ENCODE measurements at places on chromosomes 2 and 18. TPM values are rescaled to one million over a fixed set of nuclear protein-coding genes. Genes with fewer than 3 reads are reported as not detected.
A peak's percentile ranks its signal among the peaks of the same experiment; 100 is the strongest.

CASP10 gene
- 4.1 TPM for total RNA-seq

GRCh38 chr2:3689998-3690748 lies 13.2 kb upstream of the DCDC2C start:
- no peak for DNase-seq

GRCh38 chr2:128457716-128458115 lies 139.0 kb upstream of the HS6ST1 start:
- DNase-seq: peak; percentile 24

GRCh38 chr2:11346023-11346482 lies 1.6 kb upstream of the ROCK2 start:
- DNase-seq: no peak

GRCh38 chr2:233133239-233133638 lies 73.1 kb downstream of the INPP5D start:
- DNase-seq: no peak

DNA sequence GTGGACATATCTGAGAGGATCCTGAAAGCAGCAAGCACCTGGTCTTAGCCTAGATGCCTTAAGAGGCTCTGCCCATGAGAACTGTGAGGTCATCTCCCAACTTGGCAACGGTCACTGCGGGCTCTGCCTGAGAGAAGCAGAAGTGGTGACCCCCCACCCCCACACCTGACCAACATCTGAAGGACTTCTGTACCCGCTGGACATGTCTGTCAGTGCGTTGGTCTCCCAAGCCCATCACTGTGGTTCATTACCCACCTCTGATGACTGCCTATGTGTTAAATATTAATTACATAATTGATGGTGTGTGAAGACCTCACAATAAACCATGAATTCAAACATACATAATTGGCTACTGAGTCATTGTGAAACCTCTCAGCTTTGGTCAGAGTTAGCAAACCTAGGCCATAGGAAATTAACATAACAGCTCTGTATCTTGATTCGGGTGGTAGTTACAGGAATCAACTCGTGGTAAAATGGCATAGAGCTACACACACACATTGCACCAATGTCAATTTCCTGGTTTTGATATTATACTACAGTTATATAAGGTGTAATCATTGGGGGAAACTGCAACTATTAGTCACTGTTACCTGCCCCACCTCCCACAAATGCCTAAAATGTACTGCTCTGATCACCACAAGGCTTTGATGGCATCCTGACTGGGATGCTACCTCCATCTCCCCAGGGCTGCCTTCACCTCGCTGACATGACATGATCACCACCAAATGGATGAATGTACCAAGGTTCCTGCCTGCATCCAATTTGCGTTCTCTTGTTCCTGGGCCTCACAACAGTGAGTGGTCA lies 4.3 kb upstream of the GALNT1 start:
- no peak for DNase-seq

DNA sequence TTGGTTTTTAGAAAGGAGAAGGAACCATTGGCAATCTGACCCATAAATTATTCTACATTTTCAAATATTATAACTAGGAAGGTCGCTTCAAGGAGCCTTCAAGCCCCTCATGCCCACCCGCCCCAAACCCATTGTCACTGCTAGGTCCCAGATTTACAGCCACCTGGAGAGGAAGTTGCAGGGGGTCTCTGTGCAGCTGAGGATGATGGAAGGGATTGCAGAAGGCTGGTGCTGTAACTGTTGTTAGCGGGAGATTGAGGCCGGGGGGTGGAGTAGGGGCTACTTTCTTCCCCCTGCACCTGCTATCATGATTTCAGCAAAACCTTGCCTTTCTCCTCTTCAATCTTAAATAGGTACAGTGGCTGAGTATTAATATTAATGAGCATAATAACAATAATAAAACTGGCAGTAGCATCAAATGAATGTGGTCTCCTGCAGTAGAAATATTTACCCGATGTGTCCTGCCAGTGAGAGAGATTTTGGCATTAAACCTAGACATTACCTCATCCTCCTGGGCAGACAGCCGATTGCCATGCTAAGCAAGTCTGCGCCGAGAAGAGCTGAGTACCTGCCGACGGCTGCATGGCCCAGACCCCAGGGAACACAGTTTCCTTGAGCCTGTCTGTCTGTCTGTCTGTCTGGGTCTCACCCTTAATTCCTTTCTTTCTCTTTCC lies 225.4 kb downstream of the FAM210A start:
- DNase-seq: peak; percentile 65

GRCh38 chr2:234674781-234675201 lies 177.9 kb upstream of the ARL4C start:
- peak; percentile 15 for DNase-seq

DNA sequence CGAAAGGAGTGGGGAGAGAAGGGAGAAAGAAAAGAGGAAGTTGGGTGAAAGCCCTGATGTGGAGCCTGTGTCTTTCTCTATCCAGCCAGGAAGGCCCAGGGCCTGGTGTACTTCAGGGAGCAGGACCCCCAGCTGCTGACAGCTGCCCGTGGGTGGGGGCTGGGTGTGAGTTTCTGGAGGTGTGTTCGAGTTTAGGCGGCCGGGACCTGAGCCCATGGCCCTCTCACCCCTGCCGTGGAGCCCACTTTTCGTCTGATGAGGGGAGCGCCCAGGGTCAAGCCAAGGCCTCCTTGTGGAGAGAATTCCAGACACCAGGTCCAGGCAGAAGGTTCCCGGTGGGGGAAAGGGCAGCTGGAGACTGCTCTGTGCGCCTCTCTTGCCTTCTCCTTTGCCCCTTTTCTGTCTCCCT lies 2.2 kb downstream of the SIX3 start:
- no peak for DNase-seq

DNA sequence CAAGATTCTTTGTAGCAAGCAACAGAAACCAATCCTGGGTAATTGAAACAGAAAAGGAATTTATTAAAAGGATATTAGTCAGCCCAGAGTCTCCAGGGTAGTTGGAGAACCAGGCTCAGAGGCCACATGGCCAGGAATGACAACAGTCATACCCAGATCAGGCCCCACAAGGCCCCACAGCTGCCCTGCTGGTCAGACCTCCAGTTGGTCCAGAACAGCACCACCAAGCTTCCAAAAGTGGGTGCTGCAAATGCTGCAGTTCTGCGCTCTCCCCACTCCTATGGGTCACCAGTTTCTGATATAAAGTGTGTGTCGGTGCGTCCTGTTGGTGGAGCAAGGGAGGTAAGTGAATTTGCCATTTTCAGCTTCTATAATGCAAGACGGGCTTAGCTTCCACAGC lies 29.9 kb downstream of the KLHL29 start:
- peak; percentile 79 for DNase-seq

DNA sequence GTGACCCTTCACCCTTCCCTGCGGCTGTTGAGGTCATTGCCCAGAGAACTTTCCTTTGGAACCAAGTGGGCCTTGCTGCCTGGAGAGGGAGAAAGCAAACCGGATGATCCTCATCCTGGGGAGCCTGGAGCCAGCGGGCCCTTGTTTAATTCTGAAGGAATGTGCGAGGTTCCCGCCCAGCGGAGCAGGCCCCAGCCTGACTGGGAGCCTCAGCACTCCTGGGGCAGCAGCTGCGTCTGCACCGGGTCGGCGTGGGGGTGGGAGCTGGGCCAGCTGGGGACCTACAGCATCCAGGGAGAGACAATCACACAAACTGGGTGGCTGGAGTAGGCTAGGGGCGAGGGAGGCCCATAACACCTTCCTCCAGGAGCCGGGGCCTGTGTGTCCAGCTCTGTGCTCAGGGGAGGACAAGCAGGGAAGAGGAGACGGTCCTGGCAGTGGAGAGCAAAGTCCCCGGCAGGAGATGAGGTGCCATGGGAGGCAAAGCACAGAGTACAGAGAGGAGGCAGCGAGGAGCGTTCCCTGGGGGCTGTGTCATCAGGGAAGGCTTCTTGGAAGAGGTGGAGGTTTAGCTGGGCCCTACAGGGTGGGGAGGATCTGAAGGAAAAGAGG lies 61.9 kb upstream of the HAAO start:
- no peak for DNase-seq

GRCh38 chr2:64637931-64638330 lies 15.8 kb downstream of the SERTAD2 start:
- no peak for DNase-seq

DNA sequence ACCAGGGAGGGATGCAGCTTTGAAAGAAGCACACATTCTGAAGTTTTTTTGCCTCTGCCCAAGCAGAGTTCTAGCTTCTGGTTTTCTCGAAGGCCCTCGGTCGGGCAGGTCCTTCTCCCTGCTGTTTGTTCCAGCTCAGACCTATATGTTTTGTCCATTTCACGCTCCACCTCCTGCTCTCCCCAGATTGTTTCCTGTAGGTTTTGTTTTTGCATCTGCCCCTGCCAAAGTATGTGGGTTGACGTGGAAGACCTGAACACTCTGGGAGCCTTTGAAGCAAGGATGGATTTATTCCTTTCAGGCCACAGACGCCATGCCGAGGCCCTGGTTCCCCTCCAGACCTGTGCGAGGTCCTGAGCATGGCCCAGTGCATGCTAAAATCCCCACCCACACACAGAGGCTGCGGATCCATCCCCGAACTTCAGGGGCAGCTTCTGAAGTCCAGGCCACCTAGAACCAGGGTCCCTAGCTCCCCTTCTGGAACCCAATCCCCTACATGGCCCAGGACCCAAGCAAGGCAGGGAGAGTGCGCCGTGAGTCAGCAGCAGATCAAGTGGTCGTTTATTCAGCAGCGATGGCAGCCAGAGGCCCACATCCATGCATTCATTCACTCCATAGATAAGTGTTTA lies 205.4 kb downstream of the KLHL29 start:
- no peak for DNase-seq

- no peak for DNase-seq
Measured at GRCh38 chr2:74390606-74391005, 10.5 kb upstream of the DCTN1 start.

DNA sequence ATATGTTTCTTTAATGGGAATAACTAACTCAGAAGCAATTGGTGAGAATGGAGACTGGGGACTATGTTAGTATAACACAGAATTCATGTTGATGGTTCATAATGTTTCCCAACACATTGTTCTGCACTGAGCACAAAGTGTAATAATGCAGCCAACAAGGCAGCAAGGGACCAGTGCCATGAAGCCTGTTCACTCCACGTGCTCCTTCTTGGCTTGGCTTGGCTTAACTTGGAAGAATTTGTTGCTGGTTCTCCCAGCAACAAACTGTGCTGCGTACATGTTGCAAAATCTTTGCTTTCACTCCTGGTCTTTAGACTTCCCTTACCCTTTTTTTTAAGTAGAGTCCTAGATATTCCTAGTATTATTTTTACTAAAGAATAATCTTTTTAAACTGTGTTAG lies 129.7 kb downstream of the MAP3K20 start:
- no peak for DNase-seq

All from endodermal cell (in vitro differentiated cells).